Motor neuron (in vitro differentiated cells): ENCODE measurements at places on chromosomes 5 and 9. TPM values are rescaled to one million over a fixed set of nuclear protein-coding genes. Genes with fewer than 3 reads are reported as not detected.

The PCDHB3 gene
- total RNA-seq = 3.7 and 4.8 TPM in 2 replicates

- ATAC-seq = no peak
Measured at GRCh38 chr5:122639864-122640263, 135.0 kb upstream of the SNX2 start.

The NUTM2F gene
- total RNA-seq = 0.62 TPM in 1 of 2 replicates, not detected in the other

DNA sequence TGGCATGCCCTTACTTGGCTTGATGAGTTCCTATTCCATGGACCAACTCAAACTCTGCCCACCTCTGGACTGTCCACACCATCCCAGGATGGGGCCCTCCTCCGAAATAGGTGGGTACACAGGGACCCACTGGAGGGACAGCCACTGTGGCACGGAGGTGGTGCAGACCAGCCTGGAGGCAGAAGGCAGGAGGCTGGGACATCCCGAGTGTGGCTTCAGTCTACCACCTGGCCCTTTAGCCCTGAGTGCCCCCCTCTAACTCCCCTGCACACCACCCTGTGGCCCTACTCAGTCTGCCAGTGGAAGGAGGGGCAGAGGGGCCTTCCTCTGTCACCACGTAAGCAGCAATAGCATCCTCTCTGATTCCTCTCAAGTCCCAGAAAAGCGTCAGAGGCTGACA is 3.7 kb downstream of the IL3 start:
- ATAC-seq = no peak

The ITK gene
- total RNA-seq = 2.0 TPM in 1 of 2 replicates, not detected in the other

DNA sequence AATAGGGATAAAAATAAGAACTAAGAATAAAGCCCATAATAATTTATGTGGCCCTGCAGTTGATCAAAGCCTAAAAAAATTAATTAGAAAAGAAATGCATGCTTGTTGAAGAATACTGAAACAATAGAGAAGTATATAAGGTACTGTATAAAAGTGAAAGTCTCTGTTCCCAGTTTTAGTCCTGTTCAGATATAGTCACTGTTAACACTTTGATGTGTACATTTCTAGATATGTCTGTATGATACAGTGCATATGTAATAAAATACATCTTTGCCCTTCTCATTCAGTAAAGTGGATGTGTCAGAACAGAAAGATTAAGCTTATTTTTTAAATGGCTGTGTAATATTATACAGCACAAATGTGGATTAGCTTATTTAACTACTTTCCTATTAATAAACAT is 4.1 kb downstream of the C9orf85 start:
- ATAC-seq = no peak

- no peak for ATAC-seq
Measured at GRCh38 chr9:73583576-73583975, 431.9 kb downstream of the ANXA1 start.

The SIT1 gene
- 0.41 TPM in 1 of 2 replicates, not detected in the other for total RNA-seq

DNA sequence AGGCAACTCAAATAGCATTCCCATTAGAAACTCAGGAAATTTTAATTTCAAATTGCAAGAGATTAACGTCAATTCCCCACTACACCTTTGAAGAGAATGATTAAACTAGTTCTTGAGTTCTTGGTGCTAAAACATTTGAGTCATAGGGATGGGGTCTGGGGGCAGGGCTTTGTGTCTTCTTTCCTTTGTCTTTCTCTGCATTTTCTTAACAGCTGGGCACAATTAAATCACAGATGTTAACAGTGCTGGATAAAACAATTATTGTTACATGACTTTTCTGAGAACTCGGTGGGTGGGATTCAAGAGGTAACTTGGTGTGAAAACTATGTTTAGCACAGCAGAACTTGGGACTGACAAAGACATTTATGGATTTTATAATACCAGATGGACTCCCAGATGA is 351.9 kb upstream of the TNC start:
- no peak for ATAC-seq

DNA sequence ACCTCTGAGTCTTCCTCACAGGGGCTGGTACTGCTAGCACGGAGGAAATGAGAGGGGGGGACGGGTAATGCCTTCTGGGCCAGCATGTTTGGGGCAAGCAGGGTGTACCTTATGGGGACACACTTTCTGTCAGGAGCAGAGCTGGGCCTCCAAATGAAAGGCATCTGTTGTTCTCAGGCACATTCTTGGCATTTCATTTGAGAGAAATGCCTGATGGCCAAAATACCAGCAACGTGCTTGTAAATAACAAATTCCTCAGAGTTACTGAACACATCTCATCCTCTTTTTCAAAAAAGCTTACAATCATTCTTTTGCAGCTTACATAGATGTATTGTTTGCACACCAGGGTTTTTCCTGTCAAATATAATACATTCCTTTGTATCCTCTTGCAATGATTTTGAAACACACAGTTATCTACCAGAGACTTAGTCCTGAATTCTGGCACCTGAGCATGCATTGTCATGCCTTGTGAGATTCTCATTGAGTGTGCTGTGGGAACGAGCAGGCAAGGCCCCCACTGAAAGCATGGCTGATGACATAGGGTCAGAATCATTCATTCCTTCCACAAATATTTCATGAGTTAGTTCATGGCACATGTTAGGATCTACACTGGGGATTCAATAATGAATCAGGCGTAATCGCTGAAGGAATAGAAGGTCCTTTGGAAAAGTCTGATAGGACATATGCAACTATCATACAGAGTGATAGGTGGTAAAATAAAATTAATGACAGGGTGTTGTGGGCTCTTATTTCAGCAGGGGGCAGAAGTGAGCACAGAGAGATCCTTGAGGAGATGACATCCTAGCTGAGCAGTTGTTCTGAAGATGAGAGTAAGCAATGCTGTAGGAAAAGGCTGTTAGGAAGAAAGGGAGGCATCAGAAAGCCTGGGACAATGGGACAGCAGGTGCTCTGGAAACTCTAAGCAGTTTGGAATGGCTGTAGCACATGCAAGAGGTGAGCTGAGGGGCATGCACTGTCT is 260.9 kb upstream of the TUT7 start:
- no peak for ATAC-seq

The ZNF462 gene
- total RNA-seq = 0.92 and 2.0 TPM in 2 replicates

The TSLP gene
- total RNA-seq = 0.18 and 1.5 TPM in 2 replicates

GRCh38 chr9:12643686-12644085 is 49.5 kb upstream of the TYRP1 start:
- no peak for ATAC-seq

GRCh38 chr5:135429301-135430134 is 17.6 kb downstream of the DCANP1 start:
- no peak for ATAC-seq

- peak; percentile 16 for ATAC-seq
Measured at GRCh38 chr5:163624431-163624830, 119.0 kb downstream of the MAT2B start.

DNA sequence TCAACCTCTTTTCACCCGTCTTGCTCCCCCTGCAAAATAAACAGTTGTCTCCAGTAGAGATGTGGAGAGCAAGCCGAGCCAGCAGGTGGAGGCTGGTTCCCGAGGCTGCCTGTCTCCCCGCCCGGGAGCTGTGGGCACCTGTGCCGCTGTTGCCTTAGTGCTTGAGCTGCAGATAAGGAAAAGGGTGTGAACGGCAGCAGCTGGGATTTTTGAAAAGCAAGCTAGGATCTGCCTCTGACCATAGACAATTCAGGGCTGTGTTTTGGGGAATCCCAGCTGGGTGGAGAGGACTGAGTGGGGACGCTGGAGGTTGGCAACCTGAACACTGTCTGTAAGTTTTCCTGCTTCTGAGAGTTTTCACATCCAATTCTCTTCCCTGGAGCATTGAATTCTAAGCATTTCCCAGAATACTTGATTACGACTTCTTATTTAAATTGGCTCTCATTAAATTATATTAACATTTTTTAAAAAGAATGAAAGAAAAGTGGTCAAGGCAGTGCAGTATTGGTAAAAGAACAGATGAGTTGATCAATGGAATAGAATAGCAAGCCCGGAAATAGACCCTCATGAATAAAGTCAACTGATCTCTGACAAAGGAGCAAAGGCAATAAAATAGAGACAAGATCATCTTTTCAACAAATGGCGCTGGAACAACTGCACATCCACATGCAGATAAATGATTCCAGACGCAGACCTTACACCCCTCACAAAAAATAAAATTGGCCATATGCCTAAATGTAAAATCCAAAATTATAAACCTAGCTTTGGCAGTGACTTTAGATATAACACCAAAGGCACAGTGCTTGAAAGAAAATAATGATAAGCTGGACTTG is 9.7 kb downstream of the WNK2 start:
- peak; percentile 54 for ATAC-seq

GRCh38 chr5:156376751-156377150 is 49.8 kb downstream of the SGCD start:
- ATAC-seq = no peak

The TLN1 gene
- 13.6 and 14.3 TPM in 2 replicates for total RNA-seq

The TAS2R1 gene
- total RNA-seq = not detected in 2 replicates

- no peak for ATAC-seq
Measured at GRCh38 chr5:7533941-7534340, 138.0 kb downstream of the ADCY2 start.

DNA sequence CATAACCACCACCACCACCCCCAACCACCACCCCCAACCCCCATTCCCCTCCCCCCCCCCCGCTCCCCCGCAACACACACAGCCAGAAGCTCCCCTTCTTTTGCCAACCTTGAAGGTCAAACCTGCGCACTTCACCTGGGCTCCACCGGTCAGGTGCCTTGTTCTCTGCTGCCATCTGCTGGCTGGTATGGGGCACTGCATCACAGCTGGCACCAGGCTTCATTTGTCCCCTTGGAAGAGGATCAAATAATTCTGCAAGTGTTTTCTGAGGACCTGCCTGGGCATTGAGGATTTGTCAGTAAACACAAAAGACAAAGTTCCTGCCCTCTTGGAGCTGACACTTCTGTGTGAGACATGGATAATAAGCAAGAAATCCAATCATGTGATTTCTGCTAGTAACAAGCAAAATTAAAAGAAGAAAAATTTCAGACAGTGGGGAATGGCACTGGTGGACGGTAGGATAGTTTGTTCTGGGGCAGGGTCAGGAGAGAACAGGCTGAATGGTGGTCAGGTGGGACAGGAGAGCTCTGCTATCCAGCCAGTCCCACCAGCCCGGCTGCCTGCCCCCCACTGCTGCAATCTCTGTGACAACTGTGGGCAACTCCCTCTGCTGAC is 55.6 kb upstream of the LMX1B start:
- peak; percentile 69 for ATAC-seq

The SPINK6 gene
- total RNA-seq = not detected in 2 replicates

The GRIA1 gene
- 18.4 and 19.7 TPM in 2 replicates for total RNA-seq

The GRM6 gene
- total RNA-seq = 1.4 TPM in 1 of 2 replicates, not detected in the other

DNA sequence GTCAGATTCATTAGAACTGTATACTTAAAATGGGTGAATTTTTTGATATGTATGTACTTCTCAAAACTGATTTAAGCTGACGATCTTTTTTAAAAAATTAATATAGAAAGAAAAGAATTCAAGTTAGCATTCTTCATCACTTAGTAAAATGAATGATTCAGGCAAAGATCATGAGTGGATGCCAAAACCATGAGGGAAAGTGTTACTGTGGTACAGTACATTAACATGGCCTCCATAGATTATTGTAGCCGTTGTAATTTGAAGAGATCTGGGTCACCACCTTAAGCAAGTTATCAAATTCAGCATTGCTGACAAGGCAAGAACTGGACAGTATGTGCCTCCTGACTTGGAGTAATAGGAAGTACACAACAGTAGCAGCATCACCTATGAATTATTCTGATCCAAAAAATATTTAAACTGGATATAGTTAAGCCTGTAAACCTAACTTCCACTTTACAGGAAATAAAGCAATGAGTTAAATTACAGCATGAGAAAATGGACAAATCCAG is 29.7 kb downstream of the C9orf85 start:
- no peak for ATAC-seq

GRCh38 chr9:98989036-98990000 is 45.6 kb downstream of the COL15A1 start:
- peak; percentile 89 for ATAC-seq

DNA sequence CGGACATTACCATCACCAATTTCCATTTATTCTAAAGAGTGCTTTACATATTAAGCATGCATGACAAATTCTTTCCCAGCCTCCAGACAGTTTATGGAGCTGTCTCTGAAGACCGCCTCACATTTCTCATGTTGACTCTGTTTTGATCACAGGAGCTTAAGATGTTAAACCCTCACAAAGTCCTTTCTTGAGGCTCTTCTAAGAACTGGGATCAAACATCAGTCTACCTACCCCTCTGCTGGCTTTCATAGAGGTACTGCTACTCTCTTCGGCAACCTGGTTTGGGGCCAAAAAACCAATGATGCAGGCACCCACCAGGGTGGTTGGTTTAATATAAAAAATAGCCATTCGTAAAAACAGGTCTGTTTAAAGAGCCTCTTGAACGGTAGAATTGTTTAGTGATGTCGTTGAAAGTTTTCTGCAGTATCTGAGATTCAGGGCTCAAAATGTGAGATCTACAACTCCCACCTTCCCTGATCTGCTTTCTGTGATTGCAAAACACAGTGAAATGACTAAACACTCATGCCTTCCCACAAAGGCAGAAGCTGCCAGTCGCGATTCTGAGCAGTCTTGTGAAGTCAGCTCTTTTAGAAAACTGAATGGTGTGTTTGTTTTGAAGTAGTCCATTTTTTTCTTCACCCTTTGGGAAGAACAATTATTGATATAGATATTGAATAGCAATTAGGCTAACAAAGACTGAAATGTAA is 3.5 kb downstream of the RXFP3 start:
- no peak for ATAC-seq

GRCh38 chr9:91359083-91359482 is 2.6 kb downstream of the AUH start:
- no peak for ATAC-seq

- ATAC-seq = no peak
Measured at GRCh38 chr5:111972548-111972947, 215.6 kb upstream of the NREP start.

GRCh38 chr5:82165740-82166530 is 112.2 kb downstream of the RPS23 start:
- ATAC-seq = peak; percentile 98

- peak; percentile 32 for ATAC-seq
Measured at GRCh38 chr9:89052470-89053097, 61.3 kb downstream of the S1PR3 start.

GRCh38 chr9:727767-728166 is 113.7 kb upstream of the DMRT1 start:
- no peak for ATAC-seq

The C5orf22 gene
- 24.3 and 27.1 TPM in 2 replicates for total RNA-seq
